Activated CD4-positive, alpha-beta T cell treated with anti-CD3 and anti-CD28 coated beads for 48 hours (primary cell): ENCODE measurements at places on chromosomes 2 and 18.

DNA sequence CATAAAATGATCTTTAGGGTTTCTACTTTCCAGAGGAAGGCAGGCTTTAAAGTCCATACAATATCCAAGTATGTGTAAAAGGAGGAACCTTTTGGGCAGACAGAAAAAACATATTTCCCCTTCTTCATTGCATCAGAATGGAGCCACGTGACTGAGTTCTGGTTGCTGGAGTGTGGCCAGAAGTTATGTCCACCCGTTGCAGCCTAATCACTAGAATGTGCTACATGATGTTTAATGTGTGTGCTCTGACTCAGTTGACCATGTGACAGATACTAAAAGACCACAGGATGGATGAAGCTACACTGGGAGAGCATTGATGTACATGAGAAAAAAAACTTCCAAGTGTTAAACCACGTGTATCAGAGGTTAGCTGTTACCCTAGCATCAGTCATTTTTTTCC lies 460.9 kb downstream of the RIT2 start:
- no peak for DNase-seq

DNA sequence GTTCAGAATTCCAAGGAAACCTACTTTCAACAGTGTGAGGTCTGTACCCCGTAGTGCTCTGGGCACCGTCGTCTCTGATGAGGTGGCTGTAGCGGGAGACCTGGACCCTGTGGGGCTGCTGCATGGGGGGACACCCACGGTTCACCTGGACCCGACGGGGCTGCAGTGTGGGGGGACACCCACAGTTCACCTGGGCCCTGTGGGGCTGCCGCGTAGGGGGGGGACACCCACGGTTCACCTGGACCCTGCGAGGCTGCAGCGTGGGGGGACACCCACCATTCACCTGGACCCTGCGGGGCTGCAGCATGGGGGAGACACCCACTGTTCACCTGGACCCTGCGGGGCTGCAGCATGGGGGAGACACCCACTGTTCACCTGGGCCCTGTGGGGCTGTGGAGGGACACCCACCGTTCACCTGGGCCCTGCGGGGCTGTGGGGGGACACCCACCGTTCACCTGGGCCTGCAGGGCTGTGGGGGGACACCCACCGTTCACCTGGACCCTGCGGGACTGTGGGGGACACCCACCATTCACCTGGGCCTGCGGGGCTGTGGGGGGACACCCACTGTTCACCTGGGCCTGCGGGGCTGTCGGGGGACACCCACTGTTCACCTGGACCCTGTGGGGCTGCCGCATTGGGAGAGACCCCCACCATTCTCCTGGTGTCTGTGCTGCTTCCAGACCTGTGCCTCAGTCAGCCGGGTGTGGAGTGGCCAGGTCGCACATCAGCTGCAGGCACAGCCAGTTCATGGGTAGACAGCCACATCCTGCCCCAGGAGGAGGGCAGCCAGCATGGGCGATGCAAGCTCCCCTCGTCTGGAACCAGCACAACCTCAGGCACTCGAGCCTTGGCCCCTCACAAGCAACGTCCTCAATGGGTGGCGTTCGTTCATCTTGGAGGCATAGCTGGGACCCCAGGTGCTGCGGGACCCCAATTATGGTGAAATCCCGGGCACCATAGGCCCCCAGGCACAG lies 114.5 kb downstream of the TMEM18 start:
- no peak for DNase-seq

DNA sequence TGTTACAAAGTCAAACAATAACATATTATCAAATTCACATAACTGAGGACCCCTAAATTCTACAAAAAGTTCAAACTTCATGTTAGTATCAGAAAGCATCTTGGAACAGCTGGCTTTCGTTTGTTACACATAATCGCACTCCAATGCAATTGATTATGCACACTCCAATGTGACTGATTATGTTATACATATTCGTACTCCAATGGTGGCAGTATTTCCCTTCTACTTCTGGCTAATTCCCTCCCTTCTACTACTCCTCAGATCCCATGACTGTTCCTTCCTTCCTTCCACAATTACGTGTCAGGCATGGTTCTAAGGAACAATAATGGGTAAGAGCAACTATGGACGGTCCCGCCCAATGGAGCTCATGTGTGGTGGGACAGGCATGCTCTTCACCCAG lies 137.1 kb upstream of the CCDC150 start:
- no peak for DNase-seq

DNA sequence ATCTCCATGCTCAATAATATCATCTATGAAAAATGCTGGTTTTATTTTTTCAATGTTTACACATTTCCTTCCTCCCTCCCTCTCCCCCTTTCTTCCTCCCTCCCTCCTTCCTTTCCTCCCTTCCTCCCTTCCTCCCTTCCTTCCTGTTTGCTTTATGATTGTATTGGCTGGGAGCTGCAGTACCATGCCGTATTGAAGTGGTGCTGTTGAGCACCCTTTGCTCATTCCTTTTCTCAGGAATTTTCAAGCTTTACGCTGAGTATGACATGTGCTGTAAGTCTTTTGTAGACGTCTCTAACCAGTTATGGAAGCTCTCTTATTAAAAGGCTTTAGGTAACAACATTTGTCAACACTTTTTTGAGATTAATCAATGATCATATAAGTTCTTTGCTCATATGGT lies 100.4 kb downstream of the SNTG2 start:
- no peak for DNase-seq

DNA sequence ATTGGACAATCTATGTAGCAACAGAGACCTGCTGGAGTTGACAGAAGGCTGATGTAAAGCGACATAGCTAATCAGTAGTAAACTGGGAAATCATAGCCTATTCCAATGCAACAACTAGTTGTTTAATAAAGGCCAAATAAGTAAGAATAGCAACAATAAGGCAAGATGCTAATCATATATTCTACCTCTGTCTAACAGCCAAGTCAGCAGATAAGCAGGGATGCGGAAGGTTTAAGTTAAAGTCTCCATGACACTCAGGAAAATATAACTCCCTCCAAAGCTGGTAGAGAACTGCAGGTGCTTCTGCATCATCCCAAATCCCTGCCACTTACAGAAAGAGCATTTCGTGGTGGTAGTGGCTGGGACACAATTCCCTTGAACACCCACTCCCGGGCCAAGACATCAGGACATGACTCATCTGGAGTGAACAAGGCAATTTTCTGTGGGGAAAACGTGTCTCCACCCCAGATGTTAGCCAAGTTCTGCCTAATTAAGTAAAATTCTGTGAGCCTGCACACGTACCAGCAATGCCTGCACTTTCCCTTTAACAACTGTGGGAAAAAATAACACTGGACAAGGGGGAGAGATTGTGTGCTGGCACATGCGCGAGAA lies 413.6 kb upstream of the ID2 start:
- DNase-seq = no peak

GRCh38 chr2:145287736-145288135 lies 767.8 kb upstream of the ZEB2 start:
- DNase-seq = no peak

DNA sequence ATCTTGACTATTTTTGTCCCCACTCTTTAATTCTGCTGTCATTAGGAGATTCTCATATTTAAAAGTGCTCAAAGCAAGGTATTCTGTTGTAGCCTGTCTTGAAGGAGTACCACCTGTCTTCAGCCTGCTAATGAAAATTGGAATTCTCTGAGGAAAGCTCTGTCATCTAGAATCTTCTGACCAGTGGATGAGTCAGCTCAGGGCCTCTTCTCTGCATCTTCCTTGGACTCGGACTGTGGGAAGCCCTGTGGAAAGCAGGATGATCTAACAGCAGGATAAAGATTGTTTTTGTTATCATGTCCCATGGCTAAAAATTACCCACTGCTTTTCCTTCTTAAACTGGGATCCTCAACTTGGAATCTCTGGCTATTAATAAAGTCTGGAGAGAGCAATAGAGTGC lies 18.7 kb upstream of the TMEM200C start:
- DNase-seq = no peak

- DNase-seq = no peak
These were observed 185.2 kb upstream of the ID2 start for GRCh38 chr2:8496617-8497016.

GRCh38 chr2:1708476-1709334 lies 35.6 kb downstream of the PXDN start:
- DNase-seq = no peak

- DNase-seq = no peak
These were observed 18.0 kb upstream of the SAG start for GRCh38 chr2:233289648-233290047.
